Suppressor macrophage treated with lipopolysaccharide for 1 hour (primary cell): ENCODE measurements at places on chromosomes 16 and 17.

GRCh38 chr17:14092808-14093207 lies 23.5 kb downstream of the COX10 start:
- no peak for DNase-seq

GRCh38 chr16:88505405-88506082 lies 52.5 kb downstream of the ZFPM1 start:
- DNase-seq, result peak; percentile 4

DNA sequence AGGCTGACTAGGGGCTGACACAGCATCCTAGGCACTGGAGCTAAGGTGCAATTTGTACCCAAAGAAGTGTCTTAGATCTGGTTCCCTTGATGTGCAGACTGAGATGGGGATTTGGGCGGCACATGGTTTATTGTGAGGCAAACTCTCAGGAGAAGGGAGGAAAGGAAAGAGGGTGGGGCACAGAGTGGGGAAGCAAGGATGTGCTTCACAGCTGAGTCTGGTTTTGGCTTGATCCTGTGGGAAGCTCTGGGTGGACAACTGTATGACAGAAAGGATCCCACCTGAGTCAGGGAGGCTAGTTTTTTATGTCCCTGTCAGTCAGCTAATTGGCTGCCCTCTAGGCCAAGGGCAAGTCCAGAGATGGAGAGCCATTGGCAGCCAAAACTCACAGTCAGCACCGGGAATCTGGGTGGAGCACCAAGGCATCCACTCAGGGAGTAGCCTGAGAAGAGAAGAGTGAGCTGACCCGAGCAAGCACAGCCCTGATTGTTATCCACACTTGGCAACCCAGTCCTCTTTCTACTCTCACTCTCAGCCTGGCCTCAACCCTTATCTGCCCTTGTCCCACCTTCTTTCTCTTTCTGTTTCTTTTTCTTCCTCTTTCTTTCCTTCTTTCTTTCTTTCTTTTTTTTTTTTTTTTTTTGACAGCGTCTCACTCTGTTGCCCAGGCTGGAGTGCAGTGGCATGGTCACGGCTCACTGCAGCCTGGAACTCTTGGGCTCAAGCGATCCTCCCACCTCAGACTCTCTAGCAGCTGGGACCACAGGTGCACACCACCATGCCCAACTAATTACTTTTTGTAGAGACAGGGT lies 12.0 kb downstream of the ARL4D start:
- DNase-seq, result no peak

GRCh38 chr17:73325527-73325842 lies 13.7 kb upstream of the CDC42EP4 start:
- peak; percentile 69 for DNase-seq

GRCh38 chr16:85753559-85753958 lies 2.7 kb upstream of the C16orf74 start:
- no peak for DNase-seq
